ENCODE measurements at places on chromosomes 6 and 20.
A peak's percentile ranks its signal among the peaks of the same experiment; 100 is the strongest.

DNA sequence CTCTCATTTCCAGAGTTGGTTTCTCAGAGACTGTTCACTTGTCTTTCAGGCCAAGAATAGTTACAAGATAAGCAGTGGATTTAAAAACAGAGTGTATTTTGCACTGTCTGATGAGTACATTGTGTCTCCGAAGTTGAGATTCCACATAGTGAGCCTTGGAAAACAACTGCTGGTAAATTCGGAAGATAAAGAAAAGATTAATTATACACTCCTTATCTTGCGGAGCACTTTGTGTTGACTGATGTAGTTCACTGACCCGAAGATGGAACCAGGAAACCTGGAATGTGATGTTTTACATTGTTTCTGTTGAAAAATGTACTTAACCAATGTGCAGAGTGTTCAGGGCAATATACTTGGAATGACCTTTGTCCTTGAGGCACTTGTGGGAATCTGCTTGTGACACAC is 51.0 kb downstream of the ANKS1A start:
- DNase-seq: no peak

- no peak for DNase-seq
Observed at GRCh38 chr6:100467129-100468015, 2.7 kb upstream of the SIM1 start.

DNA sequence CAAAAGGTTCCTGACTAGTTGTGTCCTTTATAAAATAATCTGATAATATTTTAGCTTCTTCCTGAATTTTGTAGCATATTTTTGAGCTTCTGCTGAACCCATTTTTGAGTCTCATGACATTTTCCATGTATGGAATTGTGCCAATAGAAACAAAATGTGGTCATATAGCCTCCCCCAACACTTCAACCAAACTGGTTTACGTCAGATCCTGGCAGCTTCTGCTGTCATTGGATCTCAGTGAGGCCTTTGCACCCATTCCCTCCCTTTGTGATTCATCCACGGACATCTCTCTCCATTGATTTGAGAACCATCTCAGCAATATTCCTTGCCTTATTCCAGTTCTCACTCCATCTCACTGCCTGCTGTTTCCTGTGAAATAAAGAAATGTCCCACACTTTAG is 166.0 kb upstream of the PROKR2 start:
- no peak for DNase-seq

DNA sequence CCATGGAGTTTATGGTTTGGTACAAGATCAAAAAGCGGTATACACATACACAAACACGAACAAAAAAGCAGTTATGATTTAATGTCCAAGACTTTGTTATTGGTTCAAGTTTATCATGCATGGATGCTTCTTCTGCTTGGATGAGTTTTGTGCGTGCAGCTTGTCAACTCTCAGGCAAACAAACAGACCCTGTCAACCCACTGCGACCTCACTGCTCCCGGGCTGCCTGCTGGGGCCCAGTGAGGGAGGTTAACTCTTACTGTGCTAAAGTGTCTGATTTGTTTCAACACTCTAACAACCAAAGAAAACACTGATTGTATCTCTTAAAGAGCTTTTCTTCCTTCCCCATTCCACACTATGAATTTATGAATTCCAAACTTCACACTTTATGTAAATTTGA is 26.8 kb upstream of the DDR1 start:
- no peak for DNase-seq

DNA sequence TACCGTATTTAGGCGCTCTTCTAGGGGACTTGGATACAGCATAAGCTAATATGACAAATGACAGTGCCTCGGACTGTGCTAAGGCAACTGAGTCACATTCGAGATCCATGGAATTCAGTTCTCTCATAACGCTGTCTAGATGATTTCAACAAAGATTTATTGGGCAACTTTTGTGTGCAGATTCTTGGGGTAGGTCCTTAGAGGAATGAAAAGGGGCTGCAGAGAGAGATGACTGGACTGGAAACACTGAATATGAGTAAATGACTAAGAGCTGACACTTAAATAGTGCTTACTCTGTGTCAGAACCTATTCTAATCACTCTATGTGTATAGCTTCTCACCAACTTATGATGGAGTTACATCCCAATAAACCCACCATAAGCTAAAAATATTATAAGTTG is 36.4 kb upstream of the MARCKS start:
- DNase-seq: no peak

GRCh38 chr20:22585786-22586493 is 1.6 kb upstream of the FOXA2 start:
- no peak for DNase-seq

DNA sequence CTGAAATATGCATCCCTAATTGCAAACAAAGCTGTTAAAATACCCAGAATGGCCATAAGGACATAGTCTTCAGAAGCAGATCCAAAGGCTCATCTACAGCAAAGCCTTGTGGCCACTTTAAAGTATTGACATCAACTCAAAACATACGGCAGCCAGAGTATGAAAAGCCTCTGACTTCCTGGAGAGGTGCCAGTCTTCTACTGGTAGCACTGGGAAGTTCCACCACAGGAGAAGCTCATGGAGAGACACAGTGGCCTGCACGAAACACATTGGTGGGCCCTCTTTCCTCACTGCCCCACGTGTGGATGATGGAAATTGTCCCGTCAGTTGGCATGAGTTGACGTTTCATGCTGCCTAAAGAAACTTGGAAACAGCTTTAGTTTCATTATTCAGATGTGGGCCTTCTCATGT is 202.6 kb upstream of the HEY2 start:
- no peak for DNase-seq

DNA sequence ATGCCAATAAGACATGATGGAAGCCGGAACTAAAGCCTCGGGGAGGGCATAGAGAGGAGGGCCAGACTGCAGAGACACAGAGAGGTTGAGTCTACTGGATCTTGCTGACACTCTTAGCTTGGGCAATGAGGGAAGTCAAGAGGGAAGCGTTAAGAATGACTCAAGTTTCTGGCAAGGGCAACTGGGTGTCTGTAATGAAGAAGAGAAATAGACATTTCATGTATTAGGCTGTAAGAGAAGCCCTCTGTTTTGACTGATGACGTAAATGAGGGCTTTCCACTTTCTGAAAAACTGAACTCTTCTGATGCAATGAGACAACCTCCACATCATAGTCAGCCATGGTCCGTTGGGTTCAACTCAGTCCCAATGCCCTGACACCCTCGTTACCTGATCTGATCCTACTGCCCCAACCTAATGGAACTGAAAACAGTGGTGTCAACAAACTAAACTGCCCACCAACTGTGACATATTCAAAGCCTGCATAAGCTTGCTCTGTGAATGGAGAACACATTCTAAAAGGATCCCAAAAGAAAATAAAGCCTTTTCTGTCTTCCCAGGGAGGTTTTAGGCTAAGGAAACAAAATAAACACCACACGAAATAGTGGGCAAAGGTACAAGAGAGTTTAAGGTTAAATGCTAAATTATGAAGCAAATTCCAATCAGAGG is 45.8 kb upstream of the PNRC1 start:
- peak; percentile 6 for DNase-seq

GRCh38 chr6:106415921-106416320 is 55.4 kb downstream of the CRYBG1 start:
- DNase-seq: no peak

GRCh38 chr6:142867355-142867801 is 77.6 kb downstream of the HIVEP2 start:
- DNase-seq: no peak

- DNase-seq: no peak
Observed at GRCh38 chr6:78614961-78615360, 252.4 kb upstream of the IRAK1BP1 start.

GRCh38 chr20:13777171-13777601 is 7.5 kb downstream of the ESF1 start:
- DNase-seq: no peak

GRCh38 chr6:101011186-101011585 is 130.1 kb upstream of the ASCC3 start:
- DNase-seq: no peak

- DNase-seq: no peak
Observed at GRCh38 chr20:36812594-36813463, 39.3 kb upstream of the DSN1 start.

DNA sequence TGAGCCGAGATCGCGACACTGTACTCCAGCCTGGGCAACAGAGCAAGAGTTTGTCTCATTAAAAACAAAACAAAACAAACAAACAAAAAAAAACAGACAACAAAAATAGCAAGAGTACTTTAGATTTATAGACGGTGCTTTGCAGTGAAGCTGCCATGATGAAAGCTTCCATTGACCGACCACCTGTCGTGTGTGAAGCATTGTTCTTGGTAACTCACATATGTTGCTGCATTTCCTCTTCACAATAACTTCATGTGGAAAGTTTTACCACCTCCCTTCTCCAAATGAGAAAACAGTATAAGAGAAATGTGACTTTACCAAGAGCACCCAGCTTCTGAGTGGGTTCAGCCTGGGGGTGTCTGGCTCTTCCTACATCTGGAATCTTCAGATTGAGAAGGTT is 56.4 kb upstream of the PTGIS start:
- no peak for DNase-seq

DNA sequence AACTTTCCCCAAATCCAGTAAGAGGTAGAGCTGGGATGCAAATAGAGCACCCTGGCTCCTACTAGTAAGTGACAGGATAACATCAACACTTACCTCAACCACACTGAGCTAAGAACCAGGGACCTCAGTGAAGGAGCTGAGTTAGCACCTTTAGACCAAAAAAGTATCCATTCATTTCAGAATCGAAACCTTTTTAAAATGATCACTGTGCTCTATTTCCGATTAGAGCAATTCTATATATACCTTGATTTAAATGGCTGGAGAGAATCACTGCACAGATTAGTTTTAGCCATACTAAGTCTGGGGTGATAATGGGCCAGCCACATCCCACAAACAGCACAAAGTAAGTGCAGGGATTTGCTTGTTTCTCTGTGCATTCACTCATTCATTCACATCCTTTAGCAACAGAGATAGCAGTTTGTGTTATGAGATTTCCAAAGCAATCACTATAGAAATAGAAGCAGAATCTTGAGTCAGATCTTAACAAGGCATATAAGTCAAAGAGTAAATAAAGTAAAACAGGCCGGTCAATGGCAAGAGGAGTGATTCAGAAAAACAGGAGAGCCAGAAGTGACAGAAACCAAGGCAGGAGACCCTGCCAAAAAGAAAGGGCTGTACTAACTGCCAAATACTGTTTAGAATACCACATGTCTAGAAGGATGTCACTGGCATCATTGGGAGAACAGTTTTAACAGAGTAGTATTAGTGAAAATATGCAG is 136.3 kb downstream of the KIF13A start:
- DNase-seq: no peak

DNA sequence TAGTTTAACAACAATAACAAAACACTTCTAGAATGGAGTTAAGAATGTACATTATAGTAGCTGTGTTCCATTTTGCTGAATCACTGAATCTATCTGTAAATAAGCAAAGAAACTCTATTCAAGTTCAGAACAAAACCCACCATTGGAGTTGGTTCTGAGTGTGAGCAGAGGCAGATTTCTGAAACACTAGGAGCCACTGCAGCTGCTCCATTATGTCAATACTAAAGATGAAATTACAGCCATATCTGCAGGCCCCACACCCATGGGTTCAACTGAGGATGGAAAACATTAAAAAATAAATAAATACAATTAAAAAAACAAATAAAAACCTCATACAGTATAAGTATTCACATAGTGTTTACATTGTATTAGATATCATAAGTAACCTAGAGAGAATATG is 91.0 kb downstream of the REPS1 start:
- no peak for DNase-seq

DNA sequence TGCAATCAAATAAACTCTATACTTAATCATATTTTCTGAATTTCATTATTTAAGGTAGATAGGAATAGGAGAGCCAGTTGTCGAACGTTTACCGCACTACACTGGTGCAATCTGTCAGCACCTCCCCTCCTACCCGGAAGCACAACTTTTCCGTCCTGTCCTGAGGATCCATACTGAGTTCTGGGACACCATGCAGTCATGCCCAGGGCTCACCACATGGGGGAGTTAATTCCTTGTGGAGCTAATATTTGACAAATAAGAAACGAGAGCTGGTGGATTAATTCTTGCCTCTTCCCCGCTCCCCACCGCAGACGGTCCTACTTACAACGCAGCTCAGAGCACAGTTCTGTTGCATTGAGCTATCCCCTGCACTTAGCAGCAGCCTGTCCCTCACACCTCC is 107.7 kb upstream of the RALGAPA2 start:
- no peak for DNase-seq

GRCh38 chr6:154249499-154250298 is 106.9 kb downstream of the IPCEF1 start:
- DNase-seq: no peak

- DNase-seq: no peak
Observed at GRCh38 chr6:136895901-136896300, 26.2 kb upstream of the SLC35D3 start.

- DNase-seq: no peak
Observed at GRCh38 chr6:10403385-10404106, 11.3 kb downstream of the TFAP2A start.

GRCh38 chr6:17987447-17987696 is at the start of gene KIF13A:
TSS of gene KIF13A (minus strand) at chr6:17987635. CDS start at chr6:17987463, 172 bp downstream.
- no peak for DNase-seq

- DNase-seq: no peak
Observed at GRCh38 chr6:144607998-144608735, 323.0 kb downstream of the UTRN start.

DNA sequence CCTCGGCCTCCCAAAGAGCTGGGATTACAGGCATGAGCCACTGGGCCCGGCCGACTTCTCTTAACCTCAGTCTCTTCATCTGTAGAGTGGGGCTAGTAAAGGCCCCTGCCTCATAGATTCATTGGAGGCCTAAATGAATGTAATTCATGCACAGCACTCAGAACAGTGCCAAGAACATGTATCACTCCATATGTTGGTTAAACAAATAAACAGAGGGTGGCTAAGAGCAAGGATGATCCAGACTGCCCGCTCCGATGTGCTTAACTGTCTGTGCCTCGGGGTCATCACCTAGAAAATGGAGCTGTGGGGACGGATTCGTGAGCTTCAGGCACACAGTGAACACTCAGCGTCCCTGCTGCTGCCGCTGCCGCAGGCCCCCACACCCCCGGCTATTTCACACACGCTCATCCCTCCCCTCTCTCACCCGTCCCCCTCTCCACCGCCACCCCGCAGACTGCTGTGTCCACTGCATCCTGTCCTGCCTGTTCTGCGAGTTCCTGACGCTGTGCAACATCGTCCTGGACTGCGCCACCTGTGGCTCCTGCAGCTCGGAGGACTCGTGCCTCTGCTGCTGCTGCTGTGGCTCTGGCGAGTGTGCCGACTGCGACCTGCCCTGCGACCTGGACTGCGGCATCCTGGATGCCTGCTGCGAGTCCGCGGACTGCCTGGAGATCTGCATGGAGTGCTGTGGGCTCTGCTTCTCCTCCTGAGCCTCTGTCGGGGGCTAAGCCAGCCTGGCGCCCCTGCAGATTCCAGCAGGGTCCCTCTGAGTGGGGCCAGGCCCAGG is 14.8 kb downstream of the MDFI start:
- DNase-seq: no peak

DNA sequence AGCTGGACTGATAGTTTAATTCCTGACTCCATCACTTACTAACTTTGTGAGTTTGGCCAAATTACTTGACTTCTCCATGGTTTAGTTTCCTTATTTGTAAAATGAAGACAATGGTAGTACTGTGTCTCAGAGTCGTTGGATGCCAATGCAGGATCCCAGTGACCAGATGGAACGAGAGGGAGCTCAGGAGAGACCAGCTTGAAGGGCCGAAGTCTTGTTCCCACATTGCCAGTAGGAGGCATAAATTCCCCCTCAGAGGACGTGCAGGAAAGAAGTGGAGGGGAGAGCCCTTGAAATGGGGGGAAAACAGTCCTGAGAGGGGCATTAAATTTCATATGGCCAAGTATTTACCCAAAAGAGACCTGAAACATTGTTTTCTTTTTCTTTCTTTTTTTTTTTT is 2.1 kb upstream of the MUC22 start:
- DNase-seq: no peak

Measured in DMS79 (cell line).